Temporal lobe (tissue), 4 donors: ENCODE measurements at places on chromosomes 1 and 21. TPM values are rescaled to one million over a fixed set of nuclear protein-coding genes. Genes with fewer than 3 reads are reported as not detected.

AMY1C gene
- not detected for total RNA-seq

TPTE gene
- not detected for total RNA-seq

ITGB3BP gene
- 17.0 TPM for total RNA-seq

PLCH2 gene
- 9.1 TPM for total RNA-seq

SHE gene
- total RNA-seq, result 1.2 TPM

PATJ gene
- 13.5 TPM for total RNA-seq

LCE1E gene
- not detected for total RNA-seq

MR1 gene
- total RNA-seq, result 0.49 TPM

TMEM51 gene
- 0.98 TPM for total RNA-seq

SPRR1A gene
- total RNA-seq, result not detected

NPHS2 gene
- not detected for total RNA-seq

MYCL gene
- total RNA-seq, result 7.4 TPM

FCRL1 gene
- total RNA-seq, result under 0.01 TPM

DCST2 gene
- total RNA-seq, result not detected

CEP104 gene
- 31.0 TPM for total RNA-seq

CNTN2 gene
- 23.4 TPM for total RNA-seq

ESRRG gene
- 7.1 TPM for total RNA-seq

C1orf185 gene
- not detected for total RNA-seq

RAVER2 gene
- total RNA-seq, result 11.8 TPM
